ENCODE measurements at places on chromosomes 7 and 10.

GRCh38 chr7:95840953-95841950 is 68.9 kb downstream of the DYNC1I1 start:
- no peak for DNase-seq

- DNase-seq: no peak
Observed at GRCh38 chr7:142463401-142463850, 205.6 kb upstream of the PRSS58 start.

DNA sequence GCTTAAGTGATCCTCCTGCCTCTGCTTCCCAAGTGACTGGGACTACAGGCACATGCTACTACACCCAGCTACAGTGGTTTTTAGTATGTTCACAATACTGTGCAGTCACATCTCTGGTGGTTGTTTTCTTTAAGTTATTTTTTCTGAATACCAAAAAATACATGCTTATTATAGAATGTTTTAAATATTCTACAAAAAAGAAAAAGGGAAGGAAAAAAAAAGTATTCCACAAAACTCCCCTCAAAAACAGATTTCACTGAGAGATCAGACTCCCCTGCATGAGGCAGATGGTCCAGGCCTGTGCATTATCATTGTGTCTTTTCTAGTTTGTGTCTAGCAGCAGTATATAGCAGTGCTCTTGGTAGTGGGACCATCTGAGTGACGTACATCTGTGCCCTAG is 36.8 kb downstream of the OGDH start:
- DNase-seq: no peak

DNA sequence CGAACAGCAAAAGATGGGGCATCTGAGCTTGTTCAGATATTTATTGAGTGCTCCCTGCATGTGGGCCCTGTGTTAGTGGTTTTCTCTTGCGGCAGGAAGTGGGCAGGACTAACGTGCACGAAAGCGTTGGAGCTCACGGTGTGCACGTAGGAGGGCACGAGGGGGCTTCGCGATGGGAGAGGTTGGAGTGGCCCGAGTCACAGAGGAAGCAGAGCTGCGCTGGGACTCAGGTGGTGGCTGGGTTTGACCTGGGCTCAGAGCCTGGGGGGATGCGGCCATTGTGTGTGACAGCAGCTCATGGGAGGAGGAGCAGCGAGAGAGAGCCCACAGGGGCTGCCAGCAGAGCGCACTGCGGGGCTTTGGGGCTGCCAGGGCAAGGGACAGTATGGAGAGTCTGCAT is 7.7 kb downstream of the ZSCAN25 start:
- peak; percentile 67 for DNase-seq

GRCh38 chr7:132830941-132831340 is 250.9 kb downstream of the CHCHD3 start:
- DNase-seq: no peak

GRCh38 chr7:13476881-13477444 is 512.5 kb downstream of the ETV1 start:
- DNase-seq: no peak

DNA sequence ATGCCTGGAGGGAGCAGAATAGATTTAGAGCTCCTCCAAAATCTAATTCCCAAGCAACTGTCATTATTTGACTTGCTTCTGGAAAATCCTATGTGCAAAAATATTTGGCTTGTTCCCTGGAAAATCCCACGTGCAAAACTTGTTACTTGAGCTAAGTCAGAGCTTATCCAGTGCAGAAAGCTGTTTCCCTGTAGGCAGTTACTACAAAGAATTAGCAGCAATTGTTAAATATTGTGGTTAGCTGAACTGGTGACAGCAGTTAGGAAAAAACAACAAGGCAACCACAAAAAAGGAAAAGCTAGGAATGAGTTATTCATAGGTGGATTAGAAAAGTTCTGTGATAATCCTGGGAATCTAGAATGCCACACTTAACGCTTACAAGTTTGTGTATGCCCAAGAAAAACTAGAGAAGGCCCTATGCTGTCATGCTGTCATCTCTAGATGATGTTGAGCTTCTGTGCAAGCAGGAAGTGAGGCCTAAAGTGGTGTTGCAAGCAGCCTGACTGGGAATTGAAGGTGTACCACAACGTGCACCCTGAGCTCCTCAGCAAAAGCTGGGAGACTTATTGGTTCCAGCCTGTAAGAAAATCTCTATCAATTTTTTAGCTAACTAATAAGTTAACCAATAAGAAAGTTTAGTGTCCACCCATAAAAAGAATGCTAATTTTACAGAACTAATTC is 738.6 kb upstream of the LRRTM3 start:
- no peak for DNase-seq

DNA sequence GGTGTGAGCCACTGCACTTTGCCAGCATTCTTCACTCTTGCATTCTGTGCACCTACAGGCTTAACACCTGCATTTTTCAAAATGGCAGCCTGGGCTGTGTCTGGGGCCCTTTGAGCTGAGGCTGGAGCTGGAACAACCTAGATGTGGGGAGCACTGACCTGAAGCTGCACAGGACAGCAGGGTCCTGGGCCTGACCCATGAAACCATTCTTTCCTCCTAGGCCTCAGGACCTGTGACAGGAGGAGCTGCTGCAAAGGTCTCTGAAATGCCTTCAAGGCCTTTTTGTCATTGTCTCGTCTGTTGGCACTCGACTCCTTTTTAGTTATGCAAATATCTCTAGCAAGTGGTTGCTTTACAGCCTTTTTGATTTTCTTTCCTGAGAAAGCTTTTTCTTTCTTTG is 82.3 kb downstream of the INPP5A start:
- no peak for DNase-seq

DNA sequence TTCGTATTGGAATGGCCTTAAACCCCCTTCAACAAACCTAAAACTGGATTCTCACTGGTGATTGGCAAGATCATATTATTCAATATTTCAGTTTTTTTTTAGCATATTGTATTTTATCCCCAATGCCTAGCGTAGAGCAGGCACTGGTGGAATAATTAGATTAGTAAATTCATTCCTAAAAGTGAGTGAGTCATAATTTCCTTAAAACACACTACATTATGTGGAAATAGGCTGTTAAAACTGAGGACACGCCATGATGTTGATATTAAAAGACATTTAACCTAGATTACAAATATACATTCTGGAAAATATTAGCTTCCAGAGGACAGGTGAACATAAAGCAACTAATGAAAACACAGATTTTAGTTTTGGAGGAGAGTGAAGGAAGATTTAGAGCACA is 463.9 kb downstream of the PARD3 start:
- no peak for DNase-seq

GRCh38 chr7:15209429-15209828 is 306.9 kb upstream of the DGKB start:
- no peak for DNase-seq
